ENCODE measurements at places on chromosomes 6 and 20.

DNA sequence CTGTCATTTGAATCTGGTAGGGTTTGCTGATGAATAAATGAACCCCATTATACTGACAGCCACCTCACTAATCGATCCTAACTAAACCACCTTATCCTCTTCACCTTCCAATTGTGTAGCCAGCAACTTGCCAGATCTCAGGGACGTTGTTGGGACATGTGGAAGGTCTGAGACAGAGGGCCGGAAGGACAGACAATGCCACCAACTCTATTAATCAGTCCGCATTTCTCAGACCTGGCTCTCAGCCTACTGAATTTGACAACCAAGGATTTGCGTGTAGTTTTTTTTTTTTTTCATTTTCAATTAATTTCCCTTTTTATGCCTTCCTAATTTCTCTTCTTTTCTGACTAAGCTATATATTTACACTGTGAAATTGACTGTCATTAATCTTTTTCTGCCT is 122.5 kb downstream of the CARMIL1 start:
- DNase-seq = no peak

- no peak for DNase-seq
These were observed 16.0 kb upstream of the TRIM38 start for GRCh38 chr6:25946631-25947030.

- no peak for DNase-seq
These were observed 27.5 kb upstream of the SNRPC start for GRCh38 chr6:34729631-34730470.

DNA sequence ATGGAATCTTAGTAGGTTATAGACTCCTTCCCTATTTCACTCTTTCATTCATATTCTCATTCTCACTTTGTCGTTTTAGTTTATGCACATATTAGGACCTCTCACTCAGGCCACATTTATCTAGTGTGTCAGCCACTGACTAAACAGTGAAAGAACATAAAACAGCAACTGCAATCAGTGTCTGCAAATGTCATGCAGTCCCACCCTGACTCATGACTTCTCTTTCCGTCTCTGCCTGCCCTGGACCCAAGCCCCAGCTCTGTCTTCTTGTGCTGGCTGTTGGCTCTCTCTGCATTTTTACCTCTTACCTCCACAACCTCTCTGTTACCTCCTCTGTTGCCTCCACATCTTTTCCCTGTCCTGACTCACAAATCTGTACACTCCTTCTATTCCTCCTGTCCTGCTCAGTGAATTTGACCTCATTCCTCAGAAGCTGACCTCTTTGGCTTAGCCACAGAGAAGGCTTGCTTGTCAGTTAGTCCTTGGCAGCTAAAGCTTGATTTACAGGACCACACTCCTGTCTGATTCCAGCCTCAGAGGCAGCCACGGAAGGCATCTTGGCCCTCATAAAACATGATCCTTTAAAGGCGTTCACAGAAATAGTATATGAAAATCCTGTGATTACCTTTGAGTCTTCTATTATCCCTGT is 247.6 kb downstream of the PKHD1 start:
- DNase-seq = no peak

GRCh38 chr20:46683668-46683938 is 5.6 kb downstream of the TP53RK start:
- no peak for DNase-seq

- no peak for DNase-seq
These were observed 196.4 kb upstream of the ZNF184 start for GRCh38 chr6:27669295-27669623.

DNA sequence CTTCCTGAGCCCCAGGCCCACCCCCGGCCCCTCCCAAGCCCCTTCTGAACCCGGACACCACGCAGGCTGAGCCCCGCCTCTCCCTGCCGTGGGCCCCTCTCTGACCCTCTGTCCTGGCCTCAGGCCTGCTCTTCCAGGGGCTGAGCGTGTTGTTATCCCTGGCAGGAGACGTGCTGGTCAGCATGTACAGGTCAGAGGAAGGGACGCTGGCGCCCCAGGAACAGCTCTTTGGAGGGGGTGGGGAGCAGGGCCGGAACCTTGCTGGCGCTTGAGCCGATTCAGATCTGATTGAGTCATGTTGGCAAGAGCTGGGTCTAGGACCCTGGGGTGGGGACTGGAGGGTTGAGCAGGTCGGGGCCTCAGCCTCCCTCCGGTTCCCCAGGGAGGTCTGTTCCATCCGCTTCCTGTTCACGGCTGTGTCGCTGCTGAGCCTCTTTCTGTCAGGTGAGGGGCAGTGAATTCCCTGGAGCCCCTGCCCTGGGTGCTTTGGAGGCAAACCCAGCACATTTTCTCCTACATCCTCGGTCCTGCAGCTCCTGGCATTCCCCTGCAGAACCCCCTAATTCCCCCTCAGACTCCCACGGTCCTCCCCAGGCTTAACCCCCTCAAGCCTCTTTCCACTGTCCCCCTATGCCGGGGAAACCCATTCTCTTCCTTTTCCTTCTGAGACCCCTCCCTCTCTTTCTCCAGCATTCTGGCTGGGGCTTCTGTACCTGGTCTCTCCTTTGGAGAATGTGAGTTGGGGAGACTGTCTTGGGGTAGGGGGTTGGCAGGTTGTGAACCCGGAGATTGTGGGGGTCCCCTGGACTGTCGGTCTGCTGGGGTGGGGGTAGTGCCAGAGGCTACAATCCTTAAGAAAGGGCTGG is 2.0 kb downstream of the SPAG4 start:
- DNase-seq = peak; percentile 39

GRCh38 chr6:45069091-45069490 is 259.0 kb upstream of the RUNX2 start:
- no peak for DNase-seq

GRCh38 chr20:61814244-61814643 is 251.4 kb downstream of the TAF4 start:
- no peak for DNase-seq

- no peak for DNase-seq
These were observed 12.1 kb upstream of the COL21A1 start for GRCh38 chr6:56259234-56260077.

DNA sequence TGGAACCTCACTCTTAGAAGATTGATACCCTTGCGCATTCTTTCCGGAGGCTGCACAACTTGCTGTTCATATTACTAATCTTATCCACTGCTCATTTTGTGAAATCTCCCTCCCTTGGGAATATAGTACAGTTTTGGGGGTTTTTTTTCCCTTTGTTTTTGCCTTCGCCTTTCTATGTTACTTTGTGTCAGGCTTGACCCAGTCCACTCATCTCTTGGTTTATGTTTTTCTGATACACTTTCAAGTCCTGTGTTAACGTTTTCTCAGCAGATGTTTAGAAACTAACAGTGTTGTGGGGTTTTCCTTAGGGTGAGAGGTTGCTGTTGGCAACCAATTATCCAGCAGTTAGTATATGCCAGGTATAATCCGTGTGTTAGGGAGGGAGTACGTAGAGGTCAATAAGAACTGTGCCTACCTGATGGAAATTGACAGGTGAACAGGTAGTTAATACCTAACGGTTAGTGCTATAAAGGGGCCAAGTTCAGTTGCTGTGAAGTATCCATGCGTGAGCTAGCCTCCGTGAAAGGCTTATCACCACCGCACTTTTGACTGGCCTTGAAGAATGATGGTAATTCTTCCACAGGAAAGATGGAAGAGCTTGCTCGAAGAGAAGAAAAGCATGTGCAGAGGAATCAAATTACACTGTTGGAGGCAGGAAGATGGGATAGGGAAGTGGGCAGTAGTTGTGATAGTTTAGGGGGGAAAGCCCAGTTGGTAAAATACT is 1.4 kb downstream of the NFYA start:
- no peak for DNase-seq

GRCh38 chr20:62063981-62064769 is 1.5 kb downstream of the TAF4 start:
- DNase-seq = no peak

DNA sequence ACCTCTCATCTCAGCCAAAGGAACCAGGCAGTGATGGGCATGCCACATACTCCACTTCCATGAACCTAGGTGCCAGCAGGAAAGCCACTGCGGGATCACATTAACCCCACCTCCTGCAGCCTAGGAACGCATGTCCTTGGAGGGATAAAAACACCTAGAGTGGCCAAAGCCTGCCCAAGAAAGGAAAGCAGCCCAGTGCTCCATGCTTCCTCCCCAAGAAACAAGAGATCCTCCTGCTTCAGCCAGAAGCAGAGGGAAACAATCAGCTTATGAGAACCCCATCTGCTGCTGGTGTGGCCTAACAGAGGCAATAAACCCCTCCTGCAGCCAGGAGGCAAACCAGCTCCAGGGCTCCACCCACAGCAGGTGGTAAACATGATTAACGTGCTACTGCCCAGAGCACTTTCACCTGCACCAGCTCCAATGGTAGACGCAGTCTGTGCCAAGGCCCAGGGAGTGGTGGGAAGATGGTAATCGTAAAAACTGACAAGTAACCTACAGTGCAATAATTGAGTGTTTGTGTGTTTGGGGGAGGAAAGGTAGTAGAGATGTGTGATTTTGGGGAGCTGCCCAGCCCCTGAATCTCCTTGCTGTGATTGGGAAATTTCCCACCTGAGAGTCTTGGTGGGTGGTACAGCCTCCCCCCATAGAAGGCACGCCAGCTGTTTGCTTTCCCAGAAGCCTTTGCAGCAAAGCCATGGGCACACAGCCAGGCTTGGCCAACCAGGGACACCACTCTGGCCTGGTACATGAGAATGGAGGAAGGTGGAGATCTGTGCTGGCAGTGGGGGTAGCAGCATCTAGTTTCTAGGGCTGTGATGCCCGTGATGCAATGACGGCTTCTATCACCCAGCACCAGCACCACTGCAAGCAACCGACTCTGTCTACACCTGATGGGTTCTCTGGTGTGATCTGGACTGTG is 50.6 kb upstream of the TBC1D7 start:
- no peak for DNase-seq

DNA sequence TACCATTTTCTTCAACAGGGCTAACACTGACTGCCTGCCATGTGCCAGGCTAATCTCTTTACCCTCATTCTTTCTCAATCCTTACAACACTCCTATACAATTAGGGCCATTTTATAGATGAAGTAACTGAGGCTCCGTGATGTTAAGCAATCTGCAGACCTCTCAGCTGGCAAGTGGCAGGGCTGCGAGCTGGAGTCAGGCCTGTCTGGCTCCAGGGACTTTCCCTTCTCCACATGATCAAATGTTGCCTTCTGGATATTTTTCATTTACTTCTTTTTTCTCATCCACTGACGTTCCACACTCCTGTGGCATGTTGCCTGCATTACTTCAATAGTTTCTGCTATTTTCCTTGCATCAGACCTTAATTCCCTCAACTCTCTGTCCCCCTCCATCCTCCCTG is 55.2 kb upstream of the TAGAP start:
- DNase-seq = no peak

- no peak for DNase-seq
These were observed 420 bp upstream of the BTN2A1 start for GRCh38 chr6:26457264-26457805.

- no peak for DNase-seq
These were observed 91.9 kb upstream of the CCDC28A start for GRCh38 chr6:138681627-138682026.

- no peak for DNase-seq
These were observed 84.2 kb downstream of the SSR1 start for GRCh38 chr6:7228662-7229375.

- no peak for DNase-seq
These were observed 7.4 kb downstream of the ADGRF5 start for GRCh38 chr6:46914279-46914810.

DNA sequence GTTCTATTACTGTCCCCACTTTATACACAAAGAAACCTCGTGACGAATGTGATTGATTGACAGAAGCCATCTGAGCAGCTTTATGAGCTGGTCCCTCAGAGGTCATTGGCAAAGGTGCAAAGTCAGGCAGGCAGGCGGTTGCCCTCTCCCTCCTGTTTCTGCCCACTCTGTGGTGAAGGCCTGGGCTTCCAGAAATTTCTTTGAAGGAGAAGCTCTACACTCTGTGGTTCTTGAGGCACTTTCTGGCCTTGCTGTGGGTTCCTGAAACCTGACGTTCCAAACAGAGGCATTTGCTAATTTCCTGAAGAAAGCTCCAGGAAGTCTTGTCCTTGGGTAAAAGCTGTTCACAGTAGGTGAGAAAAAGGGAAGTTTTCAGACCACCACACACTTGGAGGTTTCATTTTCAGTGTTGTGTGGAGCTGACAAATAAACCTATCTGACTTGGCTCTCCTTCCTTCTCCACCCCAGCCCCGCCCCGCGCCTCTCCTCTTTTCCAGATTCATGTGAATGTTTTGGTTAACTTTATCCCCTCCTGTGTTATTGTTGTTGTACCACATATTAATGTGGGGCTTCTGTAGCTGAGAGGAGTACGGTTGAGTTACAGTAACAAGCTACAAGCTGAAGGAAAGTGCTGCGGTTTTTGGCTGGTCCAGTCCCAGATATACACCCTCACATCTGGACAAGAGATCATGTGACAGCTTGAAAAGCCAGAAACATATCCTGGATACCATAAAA is 274.1 kb downstream of the CLIC5 start:
- DNase-seq = no peak

DNA sequence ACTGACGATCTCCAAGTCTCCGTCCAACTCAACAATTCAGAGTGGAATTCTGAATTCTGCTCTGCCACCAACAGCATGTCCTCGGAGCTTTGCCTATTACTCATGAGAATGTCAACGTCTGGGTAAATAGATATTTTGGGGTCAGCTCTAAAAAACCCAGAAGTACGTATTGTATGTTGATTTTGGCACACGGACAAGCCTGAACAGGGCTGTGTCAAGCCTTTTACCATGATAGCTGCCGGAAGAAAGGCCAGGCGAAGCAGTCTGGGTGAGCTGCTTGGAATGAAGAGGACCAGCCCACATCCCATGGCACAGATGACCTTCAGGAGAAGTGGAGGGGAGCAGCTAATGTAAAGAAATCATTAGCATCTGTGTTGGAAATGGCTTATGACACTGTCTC is 88.0 kb upstream of the JAG1 start:
- DNase-seq = no peak

DNA sequence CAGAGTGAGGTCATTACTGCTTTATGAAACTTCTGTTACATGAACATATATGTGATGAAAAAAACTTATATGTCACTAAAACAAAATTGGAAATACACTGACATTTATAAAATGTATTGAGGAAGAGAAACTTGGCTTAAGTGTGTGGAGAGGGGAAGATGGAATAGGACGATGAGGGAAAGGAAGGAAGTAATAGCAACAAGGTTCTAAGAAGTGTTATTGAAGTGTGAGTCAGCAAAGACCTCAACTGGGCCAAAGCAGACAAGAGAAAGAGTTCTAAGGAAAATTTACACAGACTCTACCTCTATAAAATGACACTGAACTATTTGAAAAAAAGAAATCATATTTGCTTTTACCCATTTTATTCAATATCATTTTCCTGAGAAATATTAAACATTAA is 38.3 kb downstream of the SNX3 start:
- DNase-seq = no peak

DNA sequence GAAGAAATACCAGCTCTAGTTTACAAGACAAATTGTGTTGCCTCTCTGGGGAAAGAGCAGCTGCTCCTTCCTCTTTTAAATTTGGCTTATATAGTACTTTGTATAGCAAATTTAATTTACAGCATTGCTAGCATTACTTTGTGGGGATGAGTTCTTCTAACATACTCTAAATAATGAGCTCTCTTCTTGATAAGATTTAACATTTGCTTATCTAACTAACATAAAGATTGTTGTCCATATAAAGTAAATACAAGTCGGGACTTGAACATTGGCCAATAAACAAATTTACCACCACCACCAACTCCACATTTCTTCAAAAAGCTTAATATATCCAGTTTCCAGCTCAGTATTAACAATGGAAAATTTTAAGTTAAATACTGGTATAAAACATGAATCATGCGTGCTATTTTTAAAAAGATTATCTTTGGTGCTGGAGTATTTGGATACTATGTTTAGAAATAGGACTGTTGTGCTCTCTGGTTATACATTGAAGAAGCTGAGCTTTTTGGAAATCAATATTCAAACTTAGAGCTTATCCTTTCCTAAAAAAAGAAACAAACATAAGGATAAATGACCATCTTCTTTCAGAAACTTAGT is 1146.9 kb upstream of the GJE1 start:
- no peak for DNase-seq
